ENCODE measurements at places on chromosomes 7 and 10.

DNA sequence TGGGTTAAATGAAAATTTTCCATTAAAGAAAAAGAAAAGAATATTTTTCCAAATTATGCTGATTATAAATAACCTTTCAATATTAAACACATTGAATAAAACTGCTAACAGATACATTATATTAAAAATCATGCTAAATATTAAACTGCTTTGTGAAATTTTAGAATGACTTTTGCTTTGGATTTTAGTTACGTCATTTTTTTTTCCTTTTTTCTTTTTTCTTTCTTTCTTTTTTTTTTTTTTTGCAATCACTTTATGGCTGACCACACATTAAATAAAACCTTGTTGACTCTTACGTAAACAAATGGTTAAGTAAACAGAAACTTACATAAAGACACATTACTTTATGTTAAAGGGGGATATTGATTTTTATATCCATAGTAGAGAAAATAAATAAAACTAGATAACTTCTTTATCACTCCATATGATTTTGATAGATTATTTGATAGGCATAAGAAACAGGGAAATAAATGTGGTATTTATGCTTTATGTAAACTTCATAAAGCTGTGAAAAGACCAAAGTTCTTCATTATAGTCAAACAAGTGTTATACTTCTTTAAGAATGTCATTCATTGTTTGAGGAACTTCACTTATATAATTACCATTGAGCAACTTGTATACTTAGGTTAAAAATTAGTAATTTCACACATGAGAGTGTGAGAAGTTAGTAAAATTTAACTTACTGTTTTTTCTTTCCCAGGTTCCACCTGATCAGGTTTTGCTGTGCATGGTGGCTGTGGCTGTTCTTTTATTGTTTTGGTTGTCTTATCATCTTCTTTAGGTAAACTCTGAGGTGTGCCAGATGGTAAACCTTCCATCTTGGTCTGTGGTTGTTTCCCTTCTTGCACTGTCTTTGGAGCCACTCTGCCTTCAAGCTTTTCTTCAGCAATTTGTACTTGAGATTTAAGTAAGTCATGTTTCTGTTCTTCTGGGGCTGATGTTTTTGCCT, 197.3 kb downstream of the PCLO start:
- DNase-seq: no peak

DNA sequence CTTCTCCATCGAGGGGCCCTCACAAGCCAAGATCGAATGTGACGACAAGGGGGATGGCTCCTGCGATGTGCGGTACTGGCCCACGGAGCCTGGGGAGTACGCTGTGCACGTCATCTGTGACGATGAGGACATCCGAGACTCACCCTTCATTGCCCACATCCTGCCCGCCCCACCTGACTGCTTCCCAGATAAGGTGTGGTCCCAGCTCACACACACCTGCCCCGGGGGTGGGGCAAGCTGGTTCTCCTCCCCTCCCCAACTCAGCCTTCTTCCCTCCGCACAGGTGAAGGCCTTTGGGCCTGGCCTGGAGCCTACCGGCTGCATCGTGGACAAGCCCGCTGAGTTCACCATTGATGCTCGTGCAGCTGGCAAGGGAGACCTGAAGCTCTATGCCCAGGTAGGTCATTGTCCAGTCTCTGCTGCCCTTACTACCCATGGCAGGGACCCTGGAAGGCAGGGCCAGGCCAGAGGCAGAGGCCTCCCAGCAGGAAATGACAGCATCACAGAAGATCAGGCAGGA, 11.0 kb downstream of the FLNC start:
- no peak for DNase-seq

DNA sequence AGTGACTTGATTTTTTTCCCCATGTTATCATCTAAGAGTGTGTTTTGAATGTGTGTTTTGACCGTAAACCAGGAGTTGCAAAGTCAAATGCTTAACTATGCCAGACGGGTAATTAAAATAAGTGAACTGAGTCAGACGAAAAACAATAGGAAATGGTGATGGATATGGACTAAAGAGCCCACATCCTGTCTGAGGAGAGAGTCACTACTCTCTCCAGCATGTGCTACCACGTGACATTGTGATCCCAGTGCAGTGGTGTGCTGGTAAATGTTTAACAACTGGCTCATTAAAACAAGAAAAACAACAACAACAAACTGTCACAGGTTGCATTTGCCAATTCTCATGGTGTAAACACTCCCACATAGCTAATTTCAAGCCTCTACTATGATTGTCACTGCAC, 164.3 kb downstream of the SUGCT start:
- peak; percentile 5 for DNase-seq

DNA sequence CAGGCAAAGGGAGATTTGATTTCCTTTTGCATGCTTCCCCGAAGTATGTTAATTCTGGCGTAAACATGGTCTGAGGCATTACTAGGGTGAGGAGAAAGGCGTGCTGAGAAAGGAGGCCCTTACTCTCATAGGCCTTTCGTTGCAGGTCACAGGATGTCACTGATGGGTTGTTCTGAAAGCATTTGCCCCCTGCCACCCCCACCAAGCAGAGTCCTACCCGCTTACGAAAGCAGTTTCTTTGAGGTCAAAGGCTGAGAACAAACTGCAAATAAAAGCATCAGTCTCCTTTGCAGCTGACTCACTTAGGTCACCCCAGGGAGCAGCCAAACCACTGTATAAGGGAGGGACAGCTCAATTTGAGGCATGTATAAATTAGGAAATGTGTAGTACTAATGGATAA, 57.1 kb downstream of the BPGM start:
- DNase-seq: no peak

GRCh38 chr7:130473876-130474275, 18.0 kb upstream of the MEST start:
- no peak for DNase-seq

- DNase-seq: peak; percentile 17
These were observed at the start of gene NRCAM for GRCh38 chr7:108455998-108456677. TSS of gene NRCAM (minus strand) at chr7:108456436. CDS start at chr7:108240064, 216,372 bp downstream.

- no peak for DNase-seq
These were observed 668.3 kb upstream of the FOXK1 start for GRCh38 chr7:4013793-4014192.

- peak; percentile 70 for DNase-seq
These were observed 778 bp upstream of the TRIM8 start for GRCh38 chr10:102643336-102644065.

DNA sequence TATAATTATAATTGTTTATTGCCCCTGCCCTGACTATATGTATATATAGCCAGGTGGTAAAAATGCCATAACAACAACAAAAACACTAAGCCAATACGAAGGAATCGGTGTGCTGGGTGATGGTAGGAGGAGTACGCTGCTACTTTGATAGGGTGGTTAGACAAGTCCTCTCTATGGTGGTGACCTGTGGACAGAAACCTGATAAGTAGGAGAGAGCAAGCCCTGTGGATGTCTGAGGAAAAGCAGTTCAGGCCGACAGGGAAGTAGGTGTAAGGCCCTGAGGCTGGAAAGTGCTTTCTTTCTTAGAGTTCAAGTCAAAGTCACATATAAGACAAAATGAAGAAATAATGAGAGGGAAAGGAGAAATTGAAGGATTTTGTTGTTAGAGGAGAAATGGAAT, 823.8 kb upstream of the CELF2 start:
- DNase-seq: no peak

DNA sequence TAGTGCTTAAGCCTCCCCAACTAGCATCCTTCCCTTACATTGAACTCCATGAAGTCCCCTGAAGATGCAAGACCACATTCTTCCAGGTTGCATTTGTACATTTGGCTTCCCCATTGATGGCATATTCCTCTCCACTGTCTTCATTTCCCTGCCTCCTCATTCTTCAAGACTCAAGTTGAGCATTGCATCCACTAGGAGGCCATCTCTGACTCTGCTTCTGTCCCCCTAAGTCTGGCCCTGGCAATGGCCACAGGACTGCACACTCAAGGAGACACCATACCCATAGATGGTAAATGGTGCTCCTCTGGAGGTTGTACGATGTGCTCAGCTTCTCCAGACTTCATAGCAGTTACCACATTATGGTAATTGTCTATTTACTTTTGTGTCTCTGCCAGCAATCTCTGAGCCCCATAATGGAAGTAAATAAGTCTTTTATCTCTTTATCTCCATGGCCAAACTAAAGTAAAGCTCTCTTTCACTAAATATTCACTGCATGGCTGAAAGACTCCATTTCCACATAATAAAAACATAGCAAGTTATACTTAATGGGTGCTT, 112.6 kb downstream of the PTPRZ1 start:
- DNase-seq: no peak
